ENCODE measurements at places on chromosomes 2 and 18.

GRCh38 chr2:216389570-216389969 lies 17.3 kb upstream of the MARCHF4 start:
- no peak for DNase-seq

GRCh38 chr2:88601286-88601685 lies 26.0 kb downstream of the EIF2AK3 start:
- DNase-seq: no peak

GRCh38 chr2:10934308-10934978 lies 22.7 kb downstream of the KCNF1 start:
- DNase-seq: no peak

- no peak for DNase-seq
Measured at GRCh38 chr2:231199219-231199618, 788 bp downstream of the ARMC9 start.

- no peak for DNase-seq
Measured at GRCh38 chr2:70024284-70024683, 62.9 kb upstream of the ASPRV1 start.

GRCh38 chr2:113720167-113720566 lies 36.3 kb downstream of the SLC35F5 start:
- DNase-seq: no peak

DNA sequence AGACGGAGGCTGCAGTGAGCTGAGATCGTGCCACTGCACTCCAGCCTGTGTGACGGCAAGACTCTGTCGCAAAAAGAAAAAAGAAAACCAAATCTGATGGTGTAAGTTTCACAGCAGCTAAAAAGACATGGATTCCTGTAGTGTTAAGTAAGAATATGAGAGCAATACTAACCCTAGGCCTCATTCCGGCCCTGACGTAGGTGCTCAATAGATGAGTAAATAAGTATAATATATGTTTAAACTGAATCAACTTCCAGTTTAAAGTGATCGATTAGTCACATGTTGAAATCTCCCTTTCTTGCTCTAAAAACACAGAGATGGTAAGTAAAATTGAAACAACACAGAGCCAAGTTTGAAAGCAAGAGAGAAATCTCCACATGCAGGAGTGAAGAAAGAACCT lies 8.0 kb downstream of the ME2 start:
- DNase-seq: no peak

DNA sequence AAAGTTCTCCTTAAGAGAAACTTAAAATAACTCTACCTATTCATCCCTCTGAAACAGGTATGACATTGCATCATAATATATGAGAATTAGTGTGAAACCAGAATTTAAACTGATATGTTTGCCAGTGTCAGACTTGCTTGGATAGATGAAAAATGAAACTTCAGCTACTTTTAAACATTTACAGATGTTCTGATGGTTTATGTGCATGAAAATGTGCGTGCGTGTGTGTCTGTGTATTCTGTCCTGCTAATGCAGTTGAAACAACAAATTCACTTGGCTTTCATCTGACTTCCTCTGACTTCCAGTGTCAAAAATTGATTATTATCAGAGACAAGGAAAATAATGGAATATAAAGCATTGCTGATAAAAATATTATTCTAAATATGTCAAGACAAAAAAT lies 719.4 kb downstream of the LRP1B start:
- no peak for DNase-seq

DNA sequence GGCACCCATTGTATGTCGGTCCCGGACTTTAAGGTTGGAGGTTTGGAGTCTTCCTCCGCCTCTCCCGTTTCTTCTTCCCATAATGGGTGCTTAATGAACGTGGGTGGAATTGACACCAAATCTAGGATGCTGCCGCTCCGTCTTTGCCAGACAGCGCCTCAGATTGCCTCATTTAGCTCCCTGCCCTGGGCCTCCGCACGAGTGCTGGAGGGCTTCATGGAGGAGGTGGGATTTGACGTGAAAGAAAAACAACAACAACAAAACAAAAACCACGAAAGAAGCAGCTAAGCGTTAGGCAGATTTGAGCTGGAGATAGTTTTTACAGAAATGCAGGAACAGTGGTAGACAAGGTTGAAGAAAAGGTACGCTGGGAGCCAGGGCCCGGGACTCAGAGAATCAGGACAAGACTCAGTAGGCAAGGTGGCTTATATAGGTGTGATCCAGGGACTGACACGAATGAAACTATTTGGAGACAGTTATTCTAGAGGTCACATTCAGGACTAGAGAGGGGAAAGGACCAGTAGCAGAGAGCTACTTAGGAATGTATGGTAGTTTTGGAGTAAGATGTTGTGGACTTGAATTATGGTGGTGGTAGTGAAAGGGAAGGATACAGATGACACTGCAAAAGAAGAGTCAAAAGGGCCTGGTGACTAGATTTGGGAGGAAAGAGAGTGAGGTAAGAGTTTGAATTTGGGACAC lies 605 bp downstream of the ZNF2 start:
- DNase-seq: no peak

DNA sequence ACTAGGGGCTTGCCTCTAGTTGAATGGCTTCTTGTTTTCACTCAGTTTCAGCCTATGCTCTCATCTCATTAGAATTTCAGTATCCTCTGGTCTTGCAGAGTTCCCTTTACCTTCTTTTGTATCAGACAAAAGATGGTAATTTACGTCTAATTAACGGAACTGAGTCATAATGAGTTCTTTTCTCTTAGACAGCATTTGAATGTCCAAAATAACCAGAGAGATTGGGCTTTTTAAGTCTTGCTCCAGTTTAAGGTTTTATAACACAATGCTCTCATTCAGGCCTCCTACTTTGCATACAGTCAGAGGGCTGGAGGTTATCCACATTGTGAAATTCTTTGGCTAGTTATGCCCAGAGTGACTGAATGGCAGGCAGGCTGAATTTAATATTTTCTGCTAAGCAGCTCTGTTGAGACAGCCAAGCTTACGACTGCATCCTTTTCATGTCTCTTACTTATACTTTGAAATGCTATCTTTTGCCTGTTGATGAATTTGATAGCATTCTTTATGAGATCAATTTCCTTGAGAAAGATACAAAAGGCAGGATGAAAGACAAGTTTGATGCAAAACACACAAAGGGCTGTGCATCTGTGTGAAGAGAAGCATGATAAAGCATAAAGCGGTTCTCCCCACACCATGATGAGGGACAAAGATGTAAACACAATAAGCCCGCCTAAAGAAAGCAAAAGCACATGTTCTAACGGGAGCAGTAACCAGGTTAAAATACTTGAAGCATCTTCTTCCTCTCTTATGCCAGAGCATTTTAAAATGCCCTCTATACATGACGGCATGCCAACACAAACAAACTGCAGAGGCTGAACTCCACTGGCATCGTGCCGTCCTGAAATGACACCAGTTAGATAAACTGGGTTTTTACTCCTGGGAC lies 90.0 kb downstream of the CDH2 start:
- DNase-seq: no peak

- no peak for DNase-seq
Measured at GRCh38 chr2:201118961-201119854, 3.2 kb downstream of the CFLAR start.

- no peak for DNase-seq
Measured at GRCh38 chr2:236557306-236558030, 12.2 kb upstream of the ACKR3 start.

- no peak for DNase-seq
Measured at GRCh38 chr18:52175406-52175805, 164.6 kb upstream of the DCC start.

GRCh38 chr18:77110936-77111335 lies 21.6 kb downstream of the MBP start:
- DNase-seq: no peak

- no peak for DNase-seq
Measured at GRCh38 chr2:64716569-64716968, 62.9 kb upstream of the SERTAD2 start.

DNA sequence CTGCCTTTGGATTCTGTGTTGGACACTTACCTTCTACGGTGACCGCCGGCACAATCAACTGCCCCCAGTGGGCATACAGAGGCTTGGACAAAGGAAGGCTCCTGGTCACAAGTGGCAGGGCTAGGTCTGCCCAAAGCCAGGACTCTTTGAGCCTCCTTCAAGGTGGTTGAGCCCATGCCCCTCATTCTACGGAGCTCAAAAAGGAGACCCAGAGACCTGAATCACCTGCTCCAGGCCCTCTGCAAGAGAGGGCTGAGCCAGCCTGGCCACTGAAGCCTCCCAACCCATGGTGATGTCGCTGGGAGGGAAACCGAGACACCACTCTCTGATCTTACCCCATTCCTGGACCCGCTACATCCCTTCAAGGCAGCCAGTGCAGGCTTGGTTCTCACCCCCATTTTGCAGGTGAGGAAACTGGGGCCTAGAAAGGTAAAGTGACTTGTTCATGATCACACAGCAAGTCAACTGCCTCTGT lies 87.9 kb downstream of the INHBB start:
- DNase-seq: no peak

GRCh38 chr2:158144914-158145625 lies 43.4 kb downstream of the UPP2 start:
- no peak for DNase-seq

GRCh38 chr2:60498127-60498815 lies 55.2 kb downstream of the BCL11A start:
- DNase-seq: no peak
